Stimulated activated CD4-positive, alpha-beta T cell treated with anti-CD3 and anti-CD28 coated beads, Interleukin-1b, Interleukin-23, amount 100 ng/mL, for 1 hour (primary cell): ENCODE measurements at places on chromosomes 7 and 10.

DNA sequence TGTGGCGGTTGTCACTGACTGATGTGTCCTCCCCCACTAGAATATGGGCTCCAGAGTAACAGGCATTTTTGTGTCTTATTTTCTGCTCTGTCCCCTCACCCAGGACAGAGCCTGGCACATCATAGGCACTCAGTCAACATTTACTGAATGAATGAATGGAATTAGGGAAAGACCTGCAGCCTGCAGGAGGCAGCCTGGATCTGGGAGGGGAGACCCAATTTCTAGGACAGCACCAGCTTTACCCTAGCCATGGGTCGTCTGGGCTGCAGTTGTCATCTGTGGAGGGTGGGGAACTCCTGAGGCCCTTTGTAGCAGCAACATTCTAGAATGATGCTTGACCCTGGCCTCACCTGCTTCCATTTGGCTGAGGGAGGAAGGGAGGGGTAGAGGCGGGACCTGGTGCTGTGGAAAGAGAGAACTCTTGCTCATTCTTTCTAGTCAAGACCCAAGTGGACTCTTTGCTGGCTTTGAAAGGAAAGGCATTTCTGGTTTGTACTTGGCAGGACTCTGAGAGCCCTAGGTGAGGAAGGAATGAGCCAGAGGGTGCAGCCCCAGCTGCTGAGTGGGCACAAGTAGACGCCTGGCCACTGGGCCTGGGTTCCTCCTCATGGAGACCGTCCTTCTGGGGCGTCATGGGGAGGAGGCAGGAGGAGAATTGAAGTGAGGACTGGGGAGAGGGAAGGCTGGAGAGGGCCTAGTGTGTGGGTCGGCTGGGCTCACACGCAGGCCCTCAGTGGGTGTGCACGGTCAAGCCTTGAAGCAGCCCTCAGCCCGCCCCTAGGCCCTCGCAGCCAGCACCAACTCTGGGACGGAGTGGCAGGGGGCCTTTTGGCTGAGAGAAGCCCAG is 8.9 kb downstream of the FGF8 start:
- no peak for DNase-seq

GRCh38 chr10:127976701-127977356 is 69.9 kb downstream of the PTPRE start:
- DNase-seq, result no peak

DNA sequence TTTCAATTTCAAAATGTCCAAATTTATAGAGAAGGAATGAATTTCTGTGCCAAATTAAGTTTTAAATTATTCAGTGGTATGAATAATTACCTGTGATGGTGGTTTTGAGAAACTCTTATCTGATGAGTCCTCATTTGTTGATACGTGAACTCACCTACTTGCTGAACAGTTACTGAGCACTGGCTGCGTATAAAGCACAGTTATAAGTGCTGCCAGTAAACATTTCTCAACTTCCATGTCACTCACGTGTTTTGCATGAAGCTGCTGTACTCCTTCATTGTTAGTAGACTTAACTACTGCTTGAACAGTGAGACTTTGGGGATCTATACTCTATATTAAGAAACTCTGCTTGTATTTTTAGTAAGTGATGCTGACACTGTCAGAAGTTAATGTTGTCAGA is 269.1 kb upstream of the FZD8 start:
- no peak for DNase-seq

- no peak for DNase-seq
Measured at GRCh38 chr10:17453373-17454091, 863 bp downstream of the ST8SIA6 start.

GRCh38 chr10:127357265-127357664 is 160.9 kb upstream of the INSYN2A start:
- DNase-seq, result no peak

- no peak for DNase-seq
Measured at GRCh38 chr7:70787771-70788170, 344.2 kb upstream of the GALNT17 start.

- no peak for DNase-seq
Measured at GRCh38 chr7:140242057-140243031, 65.6 kb upstream of the KDM7A start.

- no peak for DNase-seq
Measured at GRCh38 chr7:131727189-131727588, 170.8 kb upstream of the PODXL start.

DNA sequence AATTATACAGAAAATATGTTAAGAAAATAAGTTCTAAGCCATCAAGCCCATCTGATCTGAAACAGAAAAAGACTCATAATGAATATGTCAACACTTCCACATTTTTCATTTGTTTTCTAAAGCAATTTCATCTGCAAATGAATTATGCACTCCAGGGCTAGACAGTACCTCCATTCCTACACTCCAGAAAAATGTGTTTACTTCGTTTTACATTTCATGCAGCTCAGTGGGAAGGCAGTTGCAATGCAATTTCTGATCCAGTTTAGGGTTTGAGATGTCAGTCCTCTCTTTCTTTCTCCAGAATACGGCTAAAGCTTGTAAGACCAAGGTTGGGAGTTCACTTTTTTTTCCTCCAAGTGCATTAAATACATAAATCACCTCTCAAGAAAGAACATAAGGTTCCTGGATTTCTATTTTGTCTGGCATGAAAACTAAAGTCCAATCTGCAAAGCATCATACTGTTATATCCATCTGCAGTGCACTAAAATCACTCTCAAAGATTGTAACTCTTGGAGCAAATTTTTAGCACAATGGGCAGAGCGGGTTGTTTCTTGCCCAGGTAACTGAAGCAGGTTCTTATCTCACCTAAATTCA is 348.8 kb upstream of the C7orf33 start:
- DNase-seq, result no peak

GRCh38 chr10:113663142-113663541 is 699 bp downstream of the NRAP start:
- DNase-seq, result no peak

- DNase-seq, result no peak
Measured at GRCh38 chr10:16792675-16793074, 24.5 kb downstream of the RSU1 start.

GRCh38 chr10:49286686-49287085 is 12.3 kb upstream of the C10orf71 start:
- no peak for DNase-seq

DNA sequence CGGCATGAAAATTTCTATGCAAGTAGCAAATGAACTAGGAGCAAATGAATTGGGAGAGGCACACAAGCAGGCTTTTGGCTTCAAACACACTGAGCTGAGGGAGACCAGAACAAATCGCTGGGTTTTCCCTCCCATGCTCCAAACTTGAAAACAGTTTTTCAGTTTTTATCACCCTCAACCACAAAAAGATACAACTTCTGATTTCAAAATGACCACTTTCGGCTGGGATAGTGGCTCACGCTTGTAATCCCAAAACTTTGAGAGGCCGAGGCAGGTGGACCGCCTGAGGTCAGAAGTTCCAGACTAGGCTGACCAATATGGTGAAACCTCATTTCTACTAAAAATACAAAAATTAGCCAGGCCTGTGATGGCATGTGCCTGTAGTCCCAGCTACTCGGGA is 9.0 kb upstream of the CHUK start:
- no peak for DNase-seq

DNA sequence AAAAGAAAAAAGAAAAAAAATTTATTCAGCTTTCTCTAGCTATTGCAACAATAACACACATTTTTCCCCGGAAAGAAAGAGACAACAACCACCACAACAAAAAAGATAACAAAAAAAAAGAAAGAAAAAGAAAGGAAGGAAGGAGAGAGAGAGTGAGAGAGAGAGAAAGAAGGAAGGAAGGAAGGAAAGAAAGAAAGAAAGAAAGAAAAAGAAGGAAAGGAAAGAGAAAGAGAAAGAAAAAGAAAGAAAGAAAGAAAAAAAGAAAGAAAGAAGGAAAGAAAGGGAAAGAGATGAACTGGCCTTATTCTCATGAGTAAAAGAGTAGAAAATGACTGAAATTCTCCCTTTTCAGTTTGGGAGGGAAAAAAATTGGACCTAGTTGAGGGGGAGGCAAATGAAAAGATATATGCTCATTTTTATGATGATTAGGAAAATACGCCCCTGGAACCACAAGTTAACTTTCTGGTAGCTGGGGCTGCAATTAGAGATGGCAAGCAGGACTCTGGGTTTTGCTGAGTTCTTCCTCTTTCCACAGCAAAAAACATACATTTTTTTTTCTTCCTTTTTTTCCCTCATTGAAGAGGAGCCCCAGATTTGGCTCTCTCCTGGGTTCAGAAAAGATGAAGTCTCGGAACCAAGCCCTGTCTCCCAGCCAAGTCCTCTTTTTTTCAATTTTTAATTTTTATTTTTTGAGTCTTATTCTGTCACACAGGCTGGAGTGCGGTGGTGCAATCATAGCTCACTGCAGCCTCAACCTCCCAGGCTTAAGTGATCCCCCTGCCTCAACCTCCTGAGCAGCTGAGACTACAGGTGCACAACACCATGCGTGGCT is 12.6 kb upstream of the PRDX3 start:
- DNase-seq, result no peak

- no peak for DNase-seq
Measured at GRCh38 chr10:110312206-110312605, 7.5 kb upstream of the SMNDC1 start.

DNA sequence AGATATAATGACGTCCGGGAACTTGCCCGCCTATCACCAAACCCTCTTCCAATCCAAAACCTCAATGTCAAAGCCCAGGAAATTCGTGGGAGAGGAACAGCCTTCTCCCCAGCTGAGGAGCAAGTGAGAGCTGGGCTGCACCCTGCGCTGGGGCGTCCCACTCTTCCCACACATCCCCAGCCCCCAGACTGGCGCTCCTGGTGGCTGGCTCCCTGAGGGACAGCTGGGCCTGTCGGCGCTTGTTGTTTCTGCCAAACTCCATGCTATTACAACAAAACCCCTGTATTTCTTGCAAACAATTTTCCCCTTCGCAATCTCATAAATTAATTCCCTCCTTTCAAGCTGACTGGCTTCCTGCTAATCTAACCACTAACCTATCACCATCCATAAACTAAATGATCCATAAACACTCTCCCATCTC is 53.0 kb downstream of the GRID1 start:
- DNase-seq, result no peak

DNA sequence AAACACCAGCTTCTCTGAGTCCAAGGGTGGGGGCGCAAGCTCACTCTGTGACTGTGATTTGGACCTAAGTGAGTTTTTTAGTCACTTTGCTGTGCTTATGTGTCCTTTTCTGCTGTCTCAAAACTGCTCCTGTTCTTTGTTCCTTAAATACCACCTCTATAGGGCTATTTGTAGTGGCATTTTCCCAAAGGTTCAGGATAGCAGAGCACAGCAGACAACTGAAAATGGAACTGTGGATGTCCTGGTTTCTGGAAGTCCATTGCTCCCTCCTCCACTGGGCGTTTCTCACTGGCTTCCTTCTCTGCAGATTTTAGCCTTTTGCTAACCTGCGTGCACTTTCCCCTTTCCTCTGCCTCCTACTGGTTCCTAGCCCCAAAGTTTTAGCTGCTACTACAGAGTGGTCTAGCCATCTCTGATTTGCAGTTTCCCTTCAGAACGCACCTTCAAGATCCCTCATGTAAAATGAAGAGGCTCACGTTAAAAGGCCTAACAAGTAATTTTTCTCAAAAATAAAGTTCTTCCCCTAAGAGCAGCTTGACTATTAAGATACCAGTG is 25.6 kb downstream of the BLVRA start:
- no peak for DNase-seq

GRCh38 chr7:22420973-22421635 is 64.2 kb upstream of the RAPGEF5 start:
- DNase-seq, result no peak

GRCh38 chr10:82284180-82284579 is 409.2 kb downstream of the NRG3 start:
- DNase-seq, result no peak

- no peak for DNase-seq
Measured at GRCh38 chr7:66731986-66732385, 8.5 kb upstream of the RABGEF1 start.

DNA sequence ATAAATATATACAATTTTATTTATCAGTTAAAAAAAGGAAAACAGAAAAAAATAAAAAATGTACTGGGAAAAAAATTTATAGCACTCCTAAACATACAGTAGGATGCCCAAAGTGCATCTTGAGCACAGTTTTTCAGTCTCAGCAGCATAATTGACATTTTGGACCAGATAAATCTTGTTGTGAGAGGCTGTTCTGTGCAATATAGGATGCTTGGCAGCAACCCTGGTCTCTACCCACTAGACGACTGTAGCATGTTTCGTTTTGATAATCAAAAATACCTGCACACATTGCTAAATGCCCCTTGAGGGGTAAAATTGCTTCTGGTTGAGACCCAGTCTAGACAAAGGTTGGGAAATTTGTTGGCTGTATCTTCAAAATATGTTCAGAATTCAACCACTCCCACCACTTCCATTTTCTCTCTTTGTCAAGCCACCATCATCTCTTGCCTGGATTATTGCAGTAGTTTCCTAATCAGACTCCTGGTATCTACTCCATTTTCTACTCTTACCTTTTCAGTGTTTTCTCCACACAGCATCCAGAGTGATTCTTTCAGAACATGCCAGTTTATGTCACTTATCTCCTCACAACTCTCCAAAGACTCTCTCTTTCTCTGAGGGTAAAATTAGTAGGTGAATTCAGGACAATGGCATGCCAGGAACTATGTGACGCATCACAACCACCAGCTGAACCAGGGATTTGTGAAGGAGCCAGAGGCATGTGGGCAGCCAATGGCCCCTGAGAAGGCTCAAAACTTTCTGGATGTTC is 91.4 kb downstream of the GPR85 start:
- DNase-seq, result no peak

DNA sequence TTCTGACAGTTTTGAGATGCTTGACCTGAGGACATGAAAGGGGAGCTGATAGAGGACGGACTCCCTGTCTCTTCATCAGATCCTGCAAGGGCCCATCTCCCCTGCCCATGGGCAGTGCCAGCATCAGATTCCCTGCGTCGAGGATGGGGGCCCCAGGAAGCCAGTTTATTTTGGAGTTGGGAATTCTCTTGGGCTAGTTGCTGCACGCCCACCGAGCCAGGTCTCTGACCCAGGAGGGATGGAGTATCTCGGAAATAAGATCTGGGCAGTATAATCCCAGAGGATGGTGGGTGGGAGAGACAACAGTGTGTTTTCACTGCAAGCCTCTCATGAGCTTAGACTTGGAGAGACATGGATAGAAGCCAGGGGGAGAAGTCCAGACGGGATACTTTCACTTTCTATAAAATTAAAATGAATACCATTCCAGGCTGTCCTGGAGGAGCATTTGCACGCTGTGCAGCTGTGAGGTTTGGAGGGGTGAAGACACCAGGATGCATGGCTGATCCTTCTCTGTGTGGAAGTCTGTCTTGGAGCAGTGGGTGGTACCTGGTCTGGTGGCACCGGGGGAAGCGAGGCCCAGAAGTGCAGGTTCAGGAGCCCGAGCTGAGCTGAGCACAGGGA is 25.8 kb downstream of the DOCK1 start:
- DNase-seq, result no peak
